ENCODE measurements at places on chromosomes 16 and 17.

GRCh38 chr17:57567251-57567650 lies 177.8 kb downstream of the CCDC182 start:
- no peak for DNase-seq

- DNase-seq = peak; percentile 53
These were observed 664 bp upstream of the NKD1 start for GRCh38 chr16:50547340-50548124.

- DNase-seq = no peak
These were observed 21.6 kb downstream of the GAA start for GRCh38 chr17:80122926-80123505.

DNA sequence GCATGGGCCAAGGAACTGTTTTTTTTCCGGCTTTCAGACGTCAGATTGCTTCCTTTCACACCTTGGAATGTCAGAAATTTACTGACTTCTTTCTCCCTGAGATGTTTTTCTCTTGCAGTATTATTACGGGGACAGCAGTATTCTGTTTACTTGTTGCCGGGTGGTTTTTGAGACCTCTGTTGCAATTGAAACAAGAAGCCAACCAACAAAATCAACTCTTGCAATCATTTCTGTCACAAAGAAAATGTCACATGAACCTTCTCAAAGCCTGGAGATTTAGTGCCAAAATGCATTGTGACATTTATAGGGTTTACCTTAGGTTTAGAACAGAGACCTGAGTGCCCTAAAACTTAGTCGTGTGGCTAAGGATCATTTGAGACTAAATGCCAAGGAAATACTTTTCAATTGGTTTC lies 174.3 kb downstream of the MAP2K6 start:
- DNase-seq = no peak

DNA sequence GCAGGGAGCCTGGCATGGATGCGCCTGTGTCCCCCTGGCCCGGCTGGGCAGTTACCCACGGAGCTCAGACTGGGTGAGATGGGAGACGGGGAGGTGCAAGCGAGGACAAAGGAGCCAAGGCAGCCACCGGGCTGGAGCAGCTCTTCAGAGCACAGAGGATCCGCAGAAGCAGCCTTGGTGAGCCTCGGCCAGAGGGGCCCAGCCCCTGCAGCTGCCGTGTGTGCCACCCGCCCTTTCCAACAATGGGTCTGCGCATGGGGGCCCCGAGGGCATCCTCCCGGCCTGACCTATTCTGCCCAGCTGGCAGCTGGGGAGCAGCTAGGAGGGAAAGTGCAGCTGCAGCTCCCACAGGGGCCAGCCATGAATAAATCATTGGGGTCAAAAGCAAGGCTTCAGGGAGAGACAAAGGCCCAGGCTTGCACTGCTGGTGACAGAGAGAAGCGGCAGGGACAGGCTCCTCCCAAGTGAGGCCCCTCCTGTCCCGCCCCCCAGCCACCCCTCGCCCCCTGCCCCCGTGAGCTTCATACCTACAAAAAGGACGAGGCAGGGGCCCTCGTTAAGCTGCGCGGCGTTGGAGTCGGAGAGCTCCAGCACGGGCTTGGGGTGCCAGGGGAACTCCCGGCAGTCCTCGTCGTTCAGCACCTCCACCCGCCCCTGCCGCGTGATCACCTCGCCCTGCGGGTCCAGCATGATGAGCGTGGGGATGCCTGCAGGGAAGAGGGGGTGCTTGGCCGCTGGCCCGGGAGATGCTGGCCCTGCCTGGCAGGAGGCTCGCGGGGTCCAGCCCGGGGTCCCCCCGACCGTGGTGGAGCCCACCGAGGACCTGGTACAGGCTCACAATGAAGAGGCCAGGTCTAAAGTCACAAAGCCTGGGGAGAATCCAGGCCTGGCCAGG lies 22.6 kb downstream of the MRM3 start:
- no peak for DNase-seq

- DNase-seq = no peak
These were observed 17.2 kb downstream of the TLE7 start for GRCh38 chr16:71424626-71425025.

GRCh38 chr16:58820411-58820810 lies 86.3 kb upstream of the GOT2 start:
- DNase-seq = no peak

DNA sequence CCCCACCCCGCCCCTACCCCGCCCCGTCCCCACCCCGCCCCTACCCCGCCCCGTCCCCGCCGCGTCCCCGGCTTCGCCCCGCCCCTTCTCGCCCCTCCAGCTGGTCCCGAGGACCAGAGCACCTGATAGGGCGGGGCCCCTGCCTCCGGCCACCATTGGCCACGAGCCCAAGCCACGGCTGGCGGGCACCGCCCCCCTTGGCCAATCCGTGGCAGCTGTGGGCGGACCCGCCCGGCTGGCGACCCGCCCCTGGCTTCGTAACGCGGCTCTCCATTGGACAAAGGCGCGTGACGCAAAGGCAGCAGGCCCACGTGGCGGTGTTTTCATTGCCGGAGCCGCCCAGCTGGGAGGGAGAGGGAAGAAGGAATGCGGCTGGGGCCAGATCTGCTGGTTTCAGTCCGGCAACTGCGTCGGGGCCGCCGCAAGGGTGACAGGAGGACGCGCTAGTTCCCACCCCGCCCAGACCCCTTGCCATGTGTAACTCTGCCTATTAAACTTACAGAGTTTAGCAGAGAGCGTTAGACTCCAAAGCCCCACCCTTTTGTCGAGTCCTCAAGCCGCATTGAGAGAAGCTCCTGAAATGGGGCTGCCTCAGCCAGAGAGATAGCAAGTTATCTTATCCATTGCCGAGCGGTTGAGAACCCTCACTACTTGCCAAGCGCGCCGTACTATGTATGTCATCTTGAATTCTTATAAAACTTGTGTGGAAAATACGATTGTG lies 403 bp upstream of the WIPI1 start:
- DNase-seq = peak; percentile 98

DNA sequence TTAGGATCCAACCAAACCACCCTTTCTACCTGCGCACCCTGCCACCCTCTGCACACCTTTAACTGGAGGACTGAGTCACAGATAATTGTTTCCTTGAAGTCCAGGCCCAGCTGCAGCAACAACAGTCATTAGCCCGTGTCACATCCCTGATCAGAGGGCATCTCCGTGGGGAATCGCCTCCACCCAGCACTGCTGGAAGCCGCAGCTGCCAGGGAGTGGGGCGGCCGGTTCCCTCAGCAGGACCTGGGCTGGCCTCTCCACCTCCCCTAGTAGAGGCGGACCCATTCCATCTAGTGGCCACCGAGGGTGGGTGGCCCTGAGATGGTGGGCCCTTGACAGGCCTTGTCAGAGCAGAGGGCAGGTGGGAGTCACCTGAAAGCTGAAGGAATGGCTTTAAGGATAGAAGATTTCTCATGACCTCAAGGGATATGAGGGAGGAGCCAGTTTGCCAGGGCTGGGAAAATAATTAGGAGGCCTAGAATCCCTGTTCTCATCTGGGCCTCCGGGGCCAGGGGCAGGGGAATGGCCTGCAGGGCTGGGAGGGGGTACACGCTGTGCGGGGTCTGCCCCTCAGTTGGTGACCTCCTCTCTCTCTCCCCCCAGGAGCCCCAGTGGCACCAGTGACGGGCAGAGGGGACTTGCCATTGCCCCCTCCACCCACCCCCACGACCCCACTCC lies 6.2 kb downstream of the PRSS53 start:
- no peak for DNase-seq

DNA sequence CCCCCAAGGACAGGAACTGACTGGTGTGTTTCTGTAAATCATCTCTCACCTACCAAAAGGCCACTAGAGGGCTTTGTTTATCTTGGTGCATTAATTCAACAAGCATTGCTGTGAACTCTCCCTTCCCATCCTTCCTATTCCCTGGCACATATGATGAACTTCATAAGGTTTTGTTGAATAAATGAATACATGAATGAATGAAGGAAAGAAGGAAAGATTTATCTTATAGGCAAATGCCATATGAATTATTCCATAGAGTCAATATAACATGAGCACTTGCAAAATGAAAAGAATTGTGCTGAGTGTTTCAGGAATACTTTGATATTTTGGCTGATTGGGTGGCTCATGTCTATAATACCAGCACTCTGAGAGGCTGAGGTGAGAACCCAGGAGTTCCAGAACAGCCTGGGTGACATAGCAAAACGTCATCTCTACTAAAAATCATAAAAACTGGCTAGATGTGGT lies 4.3 kb downstream of the SPDYE4 start:
- DNase-seq = no peak

DNA sequence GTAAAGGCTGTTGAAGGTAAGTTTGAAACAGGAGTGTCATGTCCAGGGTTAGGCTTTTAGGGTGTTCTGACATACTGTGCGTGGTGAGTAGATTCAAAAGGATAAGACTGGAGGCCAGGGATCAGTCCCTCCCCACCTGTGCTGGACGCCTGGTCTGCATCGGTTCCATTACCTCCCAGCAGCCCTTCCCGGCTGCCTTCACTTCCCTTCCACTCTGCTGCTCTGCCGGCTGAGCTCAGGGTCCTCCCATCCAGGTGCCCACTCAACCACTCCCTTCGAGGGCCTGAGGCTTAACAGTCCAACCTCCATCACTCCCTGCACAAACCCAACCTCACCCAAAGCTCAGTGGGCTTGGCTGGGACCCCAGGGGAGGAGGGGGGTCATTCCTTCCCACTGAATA lies 4.1 kb upstream of the SLC5A10 start:
- DNase-seq = no peak

DNA sequence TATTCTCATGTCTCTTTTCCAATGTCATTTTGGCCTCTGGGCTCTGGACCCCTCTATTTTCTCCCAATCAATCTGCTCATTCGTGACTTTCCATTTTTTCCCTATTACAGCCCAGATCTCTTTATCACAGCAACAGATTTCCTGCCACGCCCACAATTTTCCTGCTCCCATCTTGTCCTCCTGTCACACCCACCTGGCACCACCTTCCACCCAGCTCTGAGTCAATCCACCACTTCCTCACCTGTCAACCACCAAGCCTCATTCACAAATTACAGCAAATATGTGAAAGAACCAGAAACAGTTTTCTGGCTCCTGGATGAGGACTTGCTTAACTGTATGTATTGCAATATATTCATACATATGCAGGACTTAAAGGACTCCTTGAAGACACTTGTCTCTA lies 311.3 kb downstream of the GRIN2A start:
- no peak for DNase-seq

DNA sequence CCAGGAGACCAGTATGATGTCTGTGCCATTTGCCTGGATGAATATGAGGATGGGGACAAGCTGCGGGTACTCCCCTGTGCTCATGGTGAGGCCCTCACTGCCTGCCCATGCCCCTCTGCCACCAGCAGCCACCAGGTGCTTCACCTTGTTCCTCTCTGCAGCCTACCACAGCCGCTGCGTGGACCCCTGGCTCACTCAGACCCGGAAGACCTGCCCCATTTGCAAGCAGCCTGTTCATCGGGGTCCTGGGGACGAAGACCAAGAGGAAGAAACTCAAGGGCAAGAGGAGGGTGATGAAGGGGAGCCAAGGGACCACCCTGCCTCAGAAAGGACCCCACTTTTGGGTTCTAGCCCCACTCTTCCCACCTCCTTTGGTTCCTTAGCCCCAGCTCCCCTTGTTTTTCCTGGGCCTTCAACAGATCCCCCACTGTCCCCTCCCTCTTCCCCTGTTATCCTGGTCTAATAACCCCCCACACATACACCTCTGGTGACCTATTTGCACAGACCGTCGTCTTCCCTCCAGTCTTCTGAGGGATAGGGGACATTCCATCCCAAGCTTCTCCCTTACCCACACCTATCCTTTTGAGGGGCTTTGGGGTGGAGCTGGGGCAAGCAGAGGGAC lies 3.7 kb downstream of the PFN1 start:
- no peak for DNase-seq

DNA sequence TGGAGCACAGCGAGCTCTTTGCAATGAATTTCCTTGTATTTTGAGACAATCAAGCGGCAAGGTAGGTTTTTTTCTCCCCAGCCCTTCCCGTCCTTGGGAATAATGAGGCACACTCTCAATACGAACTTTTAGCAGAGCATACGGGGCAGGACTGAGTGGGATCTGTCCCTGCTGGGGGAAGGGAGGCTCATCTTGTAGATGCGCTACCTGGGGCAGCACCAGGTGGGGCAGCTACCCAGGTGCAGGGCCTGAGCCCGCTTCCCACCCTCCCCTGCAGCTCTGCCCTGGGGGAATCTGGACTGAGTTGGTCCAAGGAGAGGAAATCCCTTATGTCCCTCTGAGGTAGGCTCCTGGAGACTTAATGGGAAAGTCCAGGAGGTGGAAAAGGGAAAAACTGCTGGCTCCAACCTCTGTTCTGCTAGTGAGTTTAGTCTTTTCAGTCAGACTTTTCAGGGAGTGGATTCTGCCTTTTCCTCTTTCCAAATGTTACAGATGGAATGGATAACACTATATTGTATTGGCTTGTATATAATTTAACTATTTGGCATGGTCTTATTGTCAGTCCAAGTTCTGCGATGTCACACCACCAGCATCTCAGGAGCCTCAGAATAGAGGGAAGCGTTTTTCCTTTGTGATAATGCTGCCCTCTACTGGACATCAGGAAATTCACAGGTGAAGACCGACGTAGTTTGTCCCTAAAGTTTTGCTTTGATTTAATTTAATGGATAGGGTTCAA lies 9.6 kb upstream of the CES1 start:
- DNase-seq = no peak

DNA sequence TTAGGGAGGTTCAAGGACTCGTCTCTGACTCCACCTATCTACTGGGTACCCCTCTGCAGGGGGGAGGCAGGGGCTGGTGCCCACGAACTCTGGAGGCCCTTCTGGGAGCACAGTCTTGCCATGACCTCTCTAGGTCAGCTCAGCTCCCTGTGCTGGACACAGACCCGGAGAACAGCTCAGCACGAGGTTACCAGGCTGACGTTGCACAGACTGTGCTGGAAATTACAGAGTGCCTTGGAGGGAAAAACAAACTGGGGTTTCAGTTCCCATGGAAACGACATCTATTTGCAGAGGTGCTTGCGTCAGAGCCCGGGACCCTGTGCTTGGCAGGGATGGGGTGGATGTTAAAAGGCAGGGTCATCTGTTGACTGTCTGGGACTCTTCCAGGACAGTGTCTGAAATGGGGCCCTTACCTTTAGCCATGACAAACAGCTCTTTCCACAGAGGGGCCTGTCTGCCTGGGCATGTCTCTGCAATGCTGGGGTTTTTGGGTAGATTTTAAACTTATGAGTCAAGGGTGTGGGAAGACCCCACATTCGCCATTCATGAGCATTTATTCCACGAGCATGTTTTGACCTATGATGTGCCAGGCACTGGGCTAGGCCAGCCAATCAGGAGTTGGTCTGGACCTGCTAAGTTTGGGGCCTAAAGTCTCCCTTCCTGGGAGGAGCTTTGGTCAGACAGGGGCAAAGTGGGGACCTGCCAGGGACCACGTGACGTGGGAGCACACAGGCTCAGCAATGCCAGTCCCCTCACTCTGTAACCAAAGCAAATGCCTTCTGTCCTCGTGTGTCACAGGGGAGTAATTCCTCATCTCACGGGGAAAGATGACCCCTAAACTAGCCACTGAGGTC lies 22.5 kb downstream of the CCR7 start:
- DNase-seq = no peak

DNA sequence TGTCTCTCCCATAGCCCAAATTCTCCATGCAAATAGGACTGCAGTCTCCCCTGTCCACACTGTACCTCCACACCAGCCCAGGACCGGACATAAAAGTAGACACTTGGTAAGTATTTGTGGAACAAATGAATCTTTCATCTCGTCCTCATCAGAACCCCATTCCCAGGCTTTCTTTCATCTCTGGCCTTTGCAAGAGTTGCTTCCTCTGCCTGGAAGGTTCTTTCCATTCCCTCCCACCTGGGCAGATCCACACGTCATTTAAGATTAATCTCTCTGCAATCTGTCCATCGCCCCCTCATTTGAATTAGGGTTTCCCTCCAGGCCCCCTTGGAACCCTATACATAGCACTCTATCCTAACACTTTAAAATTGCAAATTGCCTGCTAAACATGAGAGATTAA lies 3.9 kb upstream of the NXPH3 start:
- no peak for DNase-seq

Measured in mesothelial cell of epicardium (in vitro differentiated cells).